ENCODE measurements at places on chromosomes 5 and 9.

DNA sequence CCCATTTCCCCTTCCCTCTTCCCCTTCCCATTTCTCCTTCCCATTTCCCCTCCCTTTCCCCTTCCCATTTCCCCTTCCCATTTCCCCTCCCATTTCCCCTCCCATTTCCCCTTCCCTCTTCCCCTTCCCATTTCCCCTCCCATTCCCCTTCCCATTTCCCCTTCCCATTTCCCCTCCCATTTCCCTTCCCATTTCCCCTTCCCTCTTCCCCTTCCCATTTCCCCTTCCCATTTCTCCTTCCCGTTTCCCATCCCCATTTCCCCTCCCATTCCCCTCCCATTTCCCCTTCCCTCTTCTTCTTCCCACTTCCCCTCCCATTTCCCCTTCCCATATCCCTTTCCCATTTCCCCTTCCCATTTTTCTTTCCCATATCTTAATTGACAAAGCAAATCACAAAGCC lies 109.0 kb downstream of the OLFM1 start:
- DNase-seq: no peak

GRCh38 chr9:91102269-91102668 lies 259.4 kb downstream of the AUH start:
- DNase-seq: no peak

- no peak for DNase-seq
Observed at GRCh38 chr5:98793223-98793622, 19.8 kb downstream of the RGMB start.

DNA sequence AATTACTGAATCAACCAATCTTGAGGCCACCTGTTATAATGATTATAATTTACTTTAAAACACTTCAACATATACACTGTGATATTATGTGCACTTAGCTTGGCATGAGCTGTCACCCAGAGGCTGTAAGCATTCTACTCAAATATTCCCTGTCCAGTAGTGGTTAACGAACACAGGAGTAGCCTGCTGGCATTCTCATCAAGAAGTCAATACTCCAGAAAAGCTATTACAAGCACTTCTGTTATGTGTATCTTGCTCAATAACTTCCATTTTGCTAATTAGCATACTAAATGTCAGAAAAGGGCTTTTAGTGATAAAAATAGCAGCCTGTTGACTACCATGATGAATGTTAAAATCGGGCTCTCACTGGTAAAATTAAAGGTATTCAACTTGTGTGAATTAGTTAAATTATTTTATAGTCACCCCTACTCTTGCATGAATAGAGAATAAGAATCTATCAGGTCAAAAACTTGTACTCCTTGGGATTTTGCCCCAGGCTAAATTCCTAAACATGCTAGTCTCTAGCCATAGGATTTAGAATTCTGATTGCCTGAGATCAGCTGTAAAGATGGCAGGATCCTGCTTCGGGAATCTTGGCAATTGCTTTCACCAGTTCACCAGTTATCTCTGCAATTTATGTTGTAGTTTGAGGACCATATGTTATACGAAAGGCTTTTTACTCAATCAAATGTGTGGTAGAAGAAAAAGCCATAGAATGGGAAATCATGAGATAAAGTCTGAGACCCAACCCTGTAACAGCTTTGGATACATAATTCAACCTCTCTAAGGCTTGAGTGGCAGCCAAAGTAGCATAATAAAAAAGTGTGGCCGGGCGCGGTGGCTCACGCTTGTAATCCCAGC lies 43.4 kb upstream of the PAM start:
- no peak for DNase-seq

DNA sequence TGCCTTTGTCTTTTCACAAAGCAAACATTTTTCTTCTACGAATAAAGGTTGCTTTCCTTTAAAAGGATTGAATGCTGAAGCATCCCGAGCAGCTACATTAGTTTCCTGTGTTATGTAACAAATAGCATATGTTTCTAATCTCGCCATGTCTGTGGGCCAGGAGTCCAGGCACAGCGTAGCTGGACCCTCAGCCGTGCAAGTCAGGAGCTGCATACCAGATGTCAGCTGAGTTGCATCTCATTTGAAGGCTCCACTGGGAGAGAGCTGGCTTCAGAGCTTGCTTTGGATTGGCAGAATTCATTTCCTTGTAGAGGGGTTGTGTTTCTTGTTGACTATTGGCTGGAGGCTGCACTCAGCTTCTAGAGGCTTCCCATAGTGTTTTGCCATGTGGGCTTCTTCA lies 16.0 kb upstream of the GOLPH3 start:
- no peak for DNase-seq

DNA sequence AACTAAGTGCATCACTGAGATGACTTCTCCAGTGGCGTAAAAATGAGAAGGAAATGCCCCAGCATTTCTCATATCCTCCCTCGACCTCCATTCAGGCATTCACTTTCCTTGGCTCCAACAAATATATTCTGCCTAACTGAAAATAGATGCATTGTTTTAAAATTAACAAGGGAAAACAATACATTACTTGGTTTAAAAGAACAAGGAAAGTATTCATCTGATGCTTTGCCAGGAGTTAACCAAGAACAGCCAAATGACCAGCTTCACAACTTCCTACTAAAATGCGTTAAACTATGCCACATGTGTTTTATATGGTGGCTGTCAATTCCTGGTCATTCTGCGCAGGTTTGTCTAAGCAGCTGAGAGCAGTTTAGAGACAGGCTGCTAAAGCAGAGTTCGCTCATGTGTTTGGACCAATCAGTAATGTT lies 121.4 kb downstream of the GNAQ start:
- no peak for DNase-seq

DNA sequence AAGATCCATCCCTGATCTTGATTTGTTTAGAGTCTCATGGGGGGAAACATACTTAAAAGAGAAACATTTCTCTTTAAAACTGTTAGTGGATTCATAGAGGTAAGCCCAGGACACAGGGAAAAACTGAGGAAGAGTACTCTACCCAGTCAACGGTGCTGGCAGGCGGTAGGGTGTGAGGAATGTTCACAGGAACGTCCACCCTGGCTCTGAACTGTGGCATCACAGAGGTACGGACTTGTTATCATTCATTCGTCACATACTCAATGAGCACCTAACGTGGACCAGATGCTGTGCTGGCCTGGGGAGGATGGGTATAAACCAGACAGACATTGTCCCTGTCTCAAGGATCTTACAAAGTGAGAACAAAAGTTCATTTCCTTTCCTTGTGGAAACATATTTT lies 18.8 kb upstream of the PPARGC1B start:
- DNase-seq: no peak

DNA sequence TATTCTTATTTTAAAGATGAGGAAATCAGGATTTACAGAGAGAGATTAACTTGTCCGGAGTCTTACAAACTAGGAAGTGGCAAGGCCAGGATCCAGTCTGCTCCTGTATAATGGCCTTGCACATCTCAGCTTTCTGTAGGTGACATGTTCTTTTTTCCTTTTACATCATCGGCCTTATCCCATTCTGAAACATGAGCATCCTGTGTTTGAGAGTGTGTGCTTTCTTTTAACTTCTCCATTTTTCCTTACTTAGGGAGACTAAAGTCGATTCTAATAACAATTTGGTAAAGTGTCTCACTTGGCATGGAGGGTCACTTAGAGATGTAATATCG lies 214.6 kb downstream of the CD180 start:
- DNase-seq: no peak

GRCh38 chr5:76742583-76742982 lies 26.7 kb downstream of the F2R start:
- no peak for DNase-seq

- DNase-seq: no peak
Observed at GRCh38 chr5:1732945-1733344, 66.7 kb downstream of the MRPL36 start.

DNA sequence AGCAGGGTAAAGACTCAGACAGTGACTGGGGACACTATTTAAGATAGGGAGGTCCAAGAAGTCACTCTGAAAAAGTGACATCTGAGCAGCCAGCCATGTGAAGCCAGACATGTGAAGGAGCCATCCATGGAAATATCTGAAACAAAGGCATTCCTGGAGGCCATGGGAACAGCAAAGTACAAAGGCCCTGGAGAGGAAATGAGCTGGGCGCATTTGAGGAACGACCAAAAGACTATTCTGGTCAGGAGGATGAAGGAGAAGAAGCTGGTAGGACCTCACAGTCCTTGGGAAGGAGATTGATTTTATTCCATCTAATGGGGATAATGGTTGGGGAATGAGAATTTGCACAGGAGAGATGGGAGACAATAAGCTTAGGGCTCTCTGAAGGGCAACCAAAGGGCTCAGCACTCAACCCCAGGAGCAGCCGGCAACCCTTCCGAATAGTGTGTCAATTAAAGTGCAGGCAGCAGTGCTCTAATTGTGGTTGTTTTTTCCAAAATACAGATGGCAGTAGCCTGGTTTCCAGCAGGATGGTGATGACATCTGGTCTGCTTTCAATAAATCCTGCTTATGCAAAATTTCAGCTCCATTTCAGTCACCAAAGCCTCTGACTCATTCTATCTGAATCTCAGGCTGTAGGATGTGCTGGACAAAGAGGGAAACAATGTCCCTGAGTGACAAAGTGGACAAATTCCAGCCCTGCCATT lies 26.7 kb downstream of the FOXI1 start:
- DNase-seq: no peak

- DNase-seq: no peak
Observed at GRCh38 chr5:8813180-8813579, 732.7 kb downstream of the SEMA5A start.

GRCh38 chr9:123131993-123132392 lies 98.5 kb downstream of the GPR21 start:
- DNase-seq: no peak

DNA sequence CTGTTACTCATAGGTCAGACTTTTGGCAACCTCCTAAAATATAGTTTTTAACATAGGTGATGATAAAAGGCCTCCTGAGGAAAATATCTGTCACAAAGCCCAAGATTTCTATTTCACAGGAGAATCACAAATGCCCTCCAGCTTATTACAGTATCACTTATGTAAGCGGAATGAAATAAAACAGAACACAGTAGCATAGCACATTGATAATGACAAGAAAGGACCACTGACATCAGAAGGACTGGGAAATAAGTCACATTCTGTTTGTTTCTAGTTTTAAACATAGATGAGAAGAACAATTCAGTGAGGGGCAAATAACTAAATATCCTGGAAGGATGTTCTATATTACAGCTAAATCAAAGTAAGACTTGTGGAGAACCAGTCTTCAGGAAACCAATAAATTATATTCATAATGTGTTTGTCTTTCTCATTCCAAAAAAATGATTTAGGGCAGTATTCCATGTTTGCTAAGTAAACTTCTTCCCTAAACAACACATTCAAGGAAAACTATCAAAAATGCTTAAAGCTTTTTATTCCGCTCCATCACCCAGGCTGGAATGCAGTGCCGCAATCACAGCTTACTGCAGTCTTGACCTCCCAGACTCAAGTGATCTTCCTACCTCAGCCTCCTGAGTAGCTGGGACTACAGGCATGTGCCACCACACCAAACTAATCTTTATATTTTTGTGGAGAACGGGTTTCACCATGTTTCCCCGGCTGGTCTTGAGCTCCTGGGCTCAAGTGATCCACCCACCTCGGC lies 20.8 kb upstream of the CTNNAL1 start:
- DNase-seq: no peak

DNA sequence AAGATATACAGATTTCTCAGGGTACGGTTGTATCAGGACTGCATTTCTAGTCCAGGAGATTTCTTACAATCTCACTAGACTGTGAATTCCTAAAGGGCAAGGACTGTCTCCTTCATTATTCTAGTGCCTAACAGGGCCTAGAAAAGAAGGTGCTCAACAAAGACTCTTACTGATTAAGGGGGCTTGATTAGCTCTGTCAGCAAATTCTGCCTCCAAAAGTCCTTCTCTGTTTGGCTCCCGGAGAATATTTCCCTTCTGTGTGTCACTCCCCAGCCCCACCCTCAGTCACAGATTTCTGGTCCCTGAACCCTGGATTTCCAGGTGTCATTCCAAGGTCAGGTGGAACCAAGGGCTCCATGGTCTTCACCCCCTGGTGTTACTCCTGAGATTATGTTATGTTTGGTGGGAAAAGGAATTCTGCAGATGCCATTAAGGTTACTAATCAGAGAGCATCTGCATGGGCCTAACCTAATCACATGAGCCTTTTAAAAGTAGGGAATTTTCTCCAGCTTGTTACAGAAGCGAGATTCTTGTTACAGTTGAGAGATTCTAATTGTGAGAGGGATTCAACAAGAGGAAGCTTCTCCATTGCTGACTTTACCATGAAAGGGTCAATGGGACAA lies 167.7 kb upstream of the LHFPL2 start:
- no peak for DNase-seq

DNA sequence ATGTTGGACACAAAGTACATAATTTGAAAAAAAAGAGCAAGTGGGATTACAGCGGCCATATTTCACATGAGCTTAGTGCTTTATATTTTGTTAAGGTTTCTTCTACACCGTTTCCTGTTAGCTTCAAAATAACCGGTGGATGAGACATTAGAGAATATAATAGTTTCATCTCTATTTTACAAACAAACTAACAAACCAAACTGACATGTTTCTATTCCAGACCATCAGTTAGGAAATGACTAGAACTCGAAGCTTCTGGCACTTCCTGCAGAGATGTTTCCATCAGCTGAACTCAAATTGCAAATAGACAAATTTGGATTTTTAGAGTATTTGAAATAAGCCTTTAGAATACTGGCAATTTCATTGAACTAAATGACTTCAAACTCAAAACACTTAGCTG lies 86.5 kb downstream of the MTRR start:
- no peak for DNase-seq

DNA sequence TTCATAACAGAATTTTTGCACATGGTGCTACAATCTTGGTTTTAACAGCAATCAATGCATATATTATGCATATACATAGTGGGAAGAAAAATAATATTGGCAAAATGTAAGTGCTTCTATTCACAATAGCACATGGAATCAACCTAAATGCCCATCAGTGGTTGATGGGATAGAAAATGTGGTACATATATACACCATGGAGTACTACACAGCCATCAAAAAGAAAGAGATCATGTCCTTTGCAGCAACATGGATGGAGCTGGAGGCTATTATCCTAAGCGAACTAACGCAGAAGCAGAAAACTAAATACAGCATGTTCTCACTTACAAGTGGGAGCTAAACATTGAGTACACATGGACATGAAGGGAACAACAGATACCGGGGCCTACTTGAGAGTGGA lies 37.2 kb upstream of the TLX3 start:
- no peak for DNase-seq

DNA sequence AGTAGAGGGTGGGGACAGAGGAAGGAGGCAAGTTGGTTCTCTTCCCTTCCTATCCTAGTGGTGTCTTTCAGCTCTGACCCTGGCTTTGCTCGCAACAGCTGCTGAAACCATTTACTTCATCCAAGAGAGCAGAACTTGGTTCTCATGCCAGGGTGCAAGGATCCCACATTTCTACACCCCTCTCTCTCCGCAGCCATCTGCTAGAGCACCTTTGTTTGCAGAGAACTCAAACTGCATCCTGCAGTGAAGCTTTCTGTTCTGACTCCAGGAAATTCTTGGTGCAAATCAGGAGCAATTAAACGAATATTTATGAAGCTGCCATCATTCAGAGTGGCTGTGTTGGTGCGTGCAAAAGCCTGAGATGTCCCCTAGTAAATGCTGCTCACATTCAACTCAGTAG lies 31.9 kb downstream of the NEUROG1 start:
- DNase-seq: no peak

- peak; percentile 10 for DNase-seq
Observed at GRCh38 chr9:114283551-114284111, 39.3 kb upstream of the ORM1 start.
